ENCODE measurements at places on chromosomes 13 and 19.

DNA sequence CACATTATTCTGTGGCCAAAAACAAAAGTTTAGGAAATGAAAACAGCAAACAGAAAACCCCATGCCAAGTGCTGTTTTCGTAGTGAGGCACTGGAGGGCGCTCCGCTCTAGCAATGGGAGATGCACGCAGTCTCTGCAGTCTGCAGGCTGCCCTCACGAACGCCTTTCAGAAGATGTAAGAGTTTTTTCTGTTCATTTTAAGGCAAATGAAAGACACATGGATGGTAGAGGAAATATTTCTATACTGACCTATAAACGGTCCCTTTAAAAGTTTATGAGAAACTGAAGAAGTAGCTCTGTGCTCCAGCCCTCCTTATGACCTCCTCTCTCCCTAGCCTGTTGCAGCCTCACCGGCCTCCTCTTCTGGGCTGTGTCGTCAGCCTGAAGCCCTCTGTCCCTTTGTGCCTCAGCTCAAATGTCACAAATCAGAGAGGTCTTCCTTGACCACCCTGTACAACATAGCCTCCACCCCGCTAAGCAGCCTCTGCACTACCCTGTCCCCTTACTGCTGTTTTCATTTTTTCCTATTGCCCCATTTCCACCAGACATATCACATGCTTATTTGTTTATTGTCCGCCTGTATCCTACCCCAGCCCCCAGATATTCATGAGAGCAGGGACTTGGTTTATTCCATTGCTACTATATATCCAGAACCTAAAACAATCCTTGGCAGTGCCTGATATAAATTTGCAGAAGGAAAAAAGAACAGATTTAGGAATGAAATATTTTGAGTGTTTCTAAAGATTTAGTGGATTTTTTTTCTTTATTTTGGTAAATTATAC, 116.4 kb downstream of the TM9SF2 start:
- DNase-seq: peak; percentile 41

DNA sequence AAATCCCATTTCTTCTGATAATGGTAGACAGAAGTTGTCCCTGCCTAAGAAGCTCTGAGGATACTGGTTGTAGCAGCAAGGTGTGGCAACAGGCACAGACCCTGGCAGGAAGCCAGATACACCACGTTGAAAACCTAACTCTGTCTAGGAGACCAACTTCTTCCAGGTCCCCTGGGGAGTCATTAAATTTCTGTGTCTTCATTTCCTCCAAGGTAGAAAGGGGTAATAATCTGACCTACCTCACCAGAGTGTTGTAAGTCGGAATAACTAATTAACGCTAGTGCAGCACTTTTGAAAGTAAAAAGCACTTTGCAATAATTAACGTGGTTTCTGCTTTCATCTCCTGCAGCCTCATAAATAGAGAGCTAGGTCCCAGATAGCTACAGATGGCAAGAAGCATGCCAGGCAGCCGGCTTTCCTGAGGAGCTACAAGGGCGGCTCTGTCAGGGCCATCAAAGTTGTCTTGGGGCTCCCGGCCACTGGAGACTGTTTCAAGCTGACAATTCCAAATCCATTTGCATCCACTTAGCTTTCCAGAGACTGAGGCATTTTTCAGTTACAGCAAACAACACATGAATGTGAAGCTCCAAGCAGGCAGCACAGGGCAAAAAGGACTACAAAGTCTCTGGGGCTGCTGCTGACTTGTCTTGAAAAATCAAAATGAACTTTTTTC, 176.2 kb downstream of the FOXO1 start:
- no peak for DNase-seq

GRCh38 chr13:46165485-46166223, 16.3 kb downstream of the LCP1 start:
- no peak for DNase-seq

- DNase-seq: no peak
Measured at GRCh38 chr13:57815600-57815999, 184.1 kb downstream of the PCDH17 start.

GRCh38 chr13:86684402-86684801, 885.2 kb upstream of the SLITRK6 start:
- DNase-seq: no peak

GRCh38 chr19:13151605-13152355, 1.6 kb downstream of the IER2 start:
- peak; percentile 94 for DNase-seq

DNA sequence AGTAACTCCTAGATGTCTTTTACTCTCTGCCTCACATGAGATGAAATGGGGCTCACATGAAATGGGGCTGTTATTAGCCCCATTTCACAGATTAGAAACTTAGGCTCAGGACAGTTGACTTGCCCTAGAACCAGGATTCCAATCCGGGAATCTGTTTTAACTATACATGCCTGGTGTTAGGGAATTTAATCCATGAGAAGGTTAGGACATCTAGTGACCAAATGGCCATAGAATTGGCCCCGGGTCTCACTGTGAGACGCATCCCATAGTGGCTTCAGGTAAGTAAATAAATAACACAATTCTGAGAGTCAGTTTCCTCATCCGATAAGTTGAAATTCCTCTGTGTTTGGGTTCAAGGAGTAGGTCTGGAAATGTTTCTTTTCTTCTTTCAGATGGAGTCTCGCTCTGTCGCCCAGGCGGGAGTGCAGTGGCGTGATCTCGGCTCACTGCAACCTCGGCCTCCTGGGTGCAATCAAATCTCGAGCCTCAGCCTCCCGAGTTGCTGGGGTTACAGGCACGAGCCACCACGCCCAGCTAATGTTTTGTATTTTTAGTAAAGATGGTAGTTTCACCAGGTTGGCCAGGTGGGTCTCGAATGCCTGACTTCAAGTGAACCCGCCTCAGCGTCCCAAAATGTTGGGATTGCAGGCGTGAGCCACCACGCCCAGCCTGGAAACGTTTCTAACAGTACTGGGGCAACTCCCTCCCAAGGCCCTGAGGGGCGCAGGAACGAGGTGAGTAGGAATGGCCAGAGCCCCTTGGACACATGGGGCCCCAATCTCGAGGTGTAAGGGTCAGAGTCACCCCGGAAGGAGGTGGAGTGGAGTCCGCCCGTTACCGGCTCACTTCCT, 1.2 kb upstream of the ZNF574 start:
- DNase-seq: peak; percentile 16

GRCh38 chr19:43651758-43652545, 12.3 kb upstream of the CADM4 start:
- peak; percentile 62 for DNase-seq

GRCh38 chr13:46113596-46113995, 8.8 kb upstream of the CPB2 start:
- DNase-seq: peak; percentile 20

DNA sequence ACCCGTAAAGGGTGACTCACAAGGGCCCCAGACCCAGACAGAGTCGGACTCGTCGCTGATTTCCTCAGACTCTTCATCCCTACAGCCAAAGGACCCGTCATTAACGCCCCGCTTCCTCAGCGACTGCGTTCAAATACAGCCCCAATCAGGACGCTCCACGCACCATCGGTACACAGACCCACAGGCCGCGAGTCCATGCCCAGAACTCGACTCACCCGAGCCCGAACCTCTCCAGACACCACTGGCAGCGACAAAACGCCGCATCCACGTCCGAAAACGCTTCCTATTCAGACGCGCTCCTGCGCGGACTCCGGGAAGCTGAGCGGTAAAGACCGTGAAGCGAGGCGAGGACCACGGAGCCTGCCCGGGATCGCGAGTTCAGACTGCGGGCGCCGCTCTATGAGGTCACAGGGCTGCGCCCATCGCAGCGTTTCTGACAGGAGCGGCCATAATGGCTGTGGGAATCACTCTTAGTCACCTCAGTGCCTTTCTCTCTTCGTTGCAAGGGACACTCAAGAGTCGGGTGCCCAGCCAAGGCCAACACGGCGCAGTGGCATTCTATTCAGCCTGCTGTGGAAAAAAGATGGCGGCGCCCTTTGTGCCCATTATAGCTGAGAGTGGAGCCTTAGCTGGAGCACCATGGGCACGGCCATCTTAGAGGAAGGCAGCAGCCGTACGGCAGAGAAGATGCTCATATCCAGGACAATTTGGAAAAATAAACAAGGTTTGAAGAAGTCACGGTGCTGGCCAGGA, at the start of gene ZNF614:
Gene ZNF614, minus strand, starts transcription at position 353 of the 753 bp plus-strand sequence. CDS start 2,634 bp downstream, outside the sequence.
- DNase-seq: peak; percentile 85

- peak; percentile 95 for DNase-seq
Measured at GRCh38 chr13:29861694-29862110, 11.3 kb upstream of the UBL3 start.

DNA sequence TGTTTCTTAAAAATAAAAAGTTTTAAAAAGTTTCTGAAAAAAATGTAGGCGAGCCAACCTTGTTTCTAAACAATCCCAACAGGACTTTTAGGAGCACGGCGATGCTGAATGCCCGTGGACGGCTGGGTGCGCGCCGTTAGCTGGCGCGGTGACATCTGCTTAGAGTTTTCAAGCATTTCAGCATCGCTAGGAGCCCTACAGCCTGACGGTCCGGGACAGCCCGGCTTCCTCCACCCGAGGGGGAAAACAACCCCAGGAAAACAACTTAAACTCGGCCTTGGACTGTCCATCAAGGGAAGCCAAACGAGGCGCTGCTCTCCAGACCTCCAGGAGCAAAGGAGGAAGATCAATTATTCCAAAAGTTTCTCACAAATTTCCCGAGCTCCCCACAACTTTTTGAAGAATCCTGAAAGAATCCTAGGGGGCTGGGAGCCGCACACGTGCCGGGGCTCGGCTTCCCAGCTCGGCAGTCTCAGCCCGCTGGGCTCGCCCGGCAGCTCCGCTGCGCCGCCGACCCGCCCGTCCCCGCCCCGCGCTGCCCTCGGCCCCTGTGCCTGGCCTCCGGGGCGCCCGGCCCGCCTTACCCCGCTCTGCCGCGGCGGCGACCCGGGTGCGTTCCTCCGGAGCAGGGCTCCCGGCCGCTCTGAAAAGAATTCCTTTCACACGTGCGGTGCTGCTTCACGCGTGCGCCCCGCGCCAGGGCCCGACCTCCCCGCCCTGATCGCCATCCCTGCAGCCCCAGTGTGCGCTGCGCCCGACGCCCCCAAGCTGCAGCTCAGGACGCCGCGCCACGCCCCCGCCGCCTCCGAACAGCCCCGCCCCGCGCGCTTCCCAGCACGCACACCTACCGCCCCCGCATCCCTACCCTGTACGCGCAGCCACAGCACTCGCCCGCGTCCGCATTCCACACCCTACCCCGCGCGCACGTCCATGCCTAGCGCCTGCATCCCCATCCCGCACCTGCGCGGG, at the start of gene GJA3:
Gene GJA3, minus strand, starts transcription at position 747 of the 969 bp plus-strand sequence. CDS start 17,764 bp downstream, outside the sequence.
- DNase-seq: peak; percentile 29

GRCh38 chr19:13055213-13056051, 47.2 kb downstream of the LYL1 start:
- peak; percentile 98 for DNase-seq

- no peak for DNase-seq
Measured at GRCh38 chr19:39248806-39249205, at the start of gene IFNL4. Gene IFNL4, minus strand, starts transcription at chr19:39248856.

Data from amniotic epithelial cell (primary cell).